Stimulated activated CD4-positive, alpha-beta T cell treated with anti-CD3 and anti-CD28 coated beads, TNF-alpha, amount 100 ng/mL, for 4 hours (primary cell): ENCODE measurements at places on chromosomes 5 and 9.

DNA sequence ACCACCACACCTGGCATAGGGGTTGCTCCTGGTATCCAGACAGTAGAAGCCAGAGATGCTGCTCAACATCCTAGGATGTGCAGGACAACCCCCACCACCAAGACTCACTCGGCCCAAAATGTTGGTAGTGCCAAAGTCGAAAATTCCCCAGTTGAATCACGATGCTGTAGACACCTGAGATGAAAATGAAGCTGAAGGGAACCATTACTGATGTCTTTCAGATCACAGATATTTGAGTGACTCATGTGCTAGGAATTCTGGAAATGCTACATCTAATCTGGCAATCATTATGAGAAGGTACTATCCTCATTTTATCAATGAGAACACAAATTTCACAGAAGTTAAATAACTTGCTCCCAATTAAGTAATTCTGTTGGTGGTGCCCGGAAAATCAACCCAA lies 21.0 kb upstream of the UBE2QL1 start:
- DNase-seq = no peak

GRCh38 chr5:75335486-75335885 lies 1.5 kb upstream of the HMGCR start:
- DNase-seq = no peak

GRCh38 chr5:127959152-127959764 lies 124.3 kb upstream of the SLC12A2 start:
- no peak for DNase-seq

GRCh38 chr5:60196385-60197113 lies 303.0 kb upstream of the PDE4D start:
- no peak for DNase-seq

- no peak for DNase-seq
These were observed 9.9 kb upstream of the MEGF10 start for GRCh38 chr5:127280491-127281220.

- DNase-seq = no peak
These were observed 20.3 kb upstream of the TERT start for GRCh38 chr5:1315018-1315708.

DNA sequence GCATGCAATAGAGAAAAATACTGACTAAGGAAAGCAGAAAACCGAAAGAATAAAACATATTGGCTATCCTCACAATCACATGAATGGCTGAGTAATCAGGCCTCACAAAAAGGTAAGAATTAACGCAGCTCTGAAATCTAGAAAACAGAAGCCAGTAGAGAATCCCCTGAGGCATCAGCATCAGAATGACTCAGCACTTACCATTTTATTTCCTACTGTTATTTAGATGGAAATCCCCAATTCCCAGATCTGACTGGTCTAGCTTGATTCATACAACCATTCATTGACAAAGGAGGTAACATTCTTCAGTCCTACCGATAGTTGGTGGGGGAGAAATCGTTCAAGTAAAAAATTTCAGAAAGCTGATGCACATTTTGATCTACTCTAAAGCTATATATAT lies 1408.4 kb upstream of the WWC1 start:
- DNase-seq = no peak

DNA sequence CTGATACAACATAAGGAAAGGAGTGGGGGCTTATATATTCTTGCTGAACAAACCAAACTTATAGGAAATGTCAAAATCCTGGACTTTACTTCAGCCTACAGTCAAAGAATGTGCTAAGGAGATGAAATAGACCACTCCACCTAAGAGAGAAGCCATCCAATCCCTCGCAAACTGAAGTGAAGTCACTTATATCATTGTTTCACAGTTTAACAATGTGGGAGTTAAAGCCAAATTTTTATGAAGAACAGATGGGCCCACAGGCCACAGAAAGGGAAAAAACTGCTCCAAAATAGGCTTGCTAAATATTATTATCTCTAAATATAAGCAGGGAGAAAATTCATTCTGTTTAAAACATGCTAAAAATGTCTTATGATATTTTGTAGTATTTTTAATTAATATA lies 233.3 kb downstream of the GAS1 start:
- no peak for DNase-seq

GRCh38 chr9:117860849-117861248 lies 156.6 kb downstream of the TLR4 start:
- DNase-seq = no peak
